ENCODE measurements at places on chromosomes 4 and X.
A peak's percentile ranks its signal among the peaks of the same experiment; 100 is the strongest.

DNA sequence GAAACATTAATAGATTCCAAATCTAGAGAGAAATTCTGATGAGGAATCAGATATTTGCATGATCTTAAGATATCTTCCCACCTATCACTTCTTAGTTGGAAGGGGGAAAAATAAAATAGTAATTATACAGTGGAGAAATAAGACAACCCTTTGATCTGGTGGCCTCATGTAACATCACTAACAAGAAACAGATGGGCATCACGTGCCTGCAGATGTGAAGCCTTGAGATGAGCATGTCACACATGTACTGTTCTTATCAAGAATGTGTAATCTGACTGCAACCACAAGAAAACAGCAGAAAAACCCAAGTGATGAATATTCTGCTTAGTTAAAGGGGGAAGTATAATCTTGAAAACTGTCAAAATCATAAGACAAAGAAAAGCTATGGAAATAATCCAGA, 31.4 kb upstream of the NKX6-1 start:
- no peak for ATAC-seq

GRCh38 chrX:155767876-155768769, 113.0 kb upstream of the VAMP7 start:
- ATAC-seq = peak; percentile 74

DNA sequence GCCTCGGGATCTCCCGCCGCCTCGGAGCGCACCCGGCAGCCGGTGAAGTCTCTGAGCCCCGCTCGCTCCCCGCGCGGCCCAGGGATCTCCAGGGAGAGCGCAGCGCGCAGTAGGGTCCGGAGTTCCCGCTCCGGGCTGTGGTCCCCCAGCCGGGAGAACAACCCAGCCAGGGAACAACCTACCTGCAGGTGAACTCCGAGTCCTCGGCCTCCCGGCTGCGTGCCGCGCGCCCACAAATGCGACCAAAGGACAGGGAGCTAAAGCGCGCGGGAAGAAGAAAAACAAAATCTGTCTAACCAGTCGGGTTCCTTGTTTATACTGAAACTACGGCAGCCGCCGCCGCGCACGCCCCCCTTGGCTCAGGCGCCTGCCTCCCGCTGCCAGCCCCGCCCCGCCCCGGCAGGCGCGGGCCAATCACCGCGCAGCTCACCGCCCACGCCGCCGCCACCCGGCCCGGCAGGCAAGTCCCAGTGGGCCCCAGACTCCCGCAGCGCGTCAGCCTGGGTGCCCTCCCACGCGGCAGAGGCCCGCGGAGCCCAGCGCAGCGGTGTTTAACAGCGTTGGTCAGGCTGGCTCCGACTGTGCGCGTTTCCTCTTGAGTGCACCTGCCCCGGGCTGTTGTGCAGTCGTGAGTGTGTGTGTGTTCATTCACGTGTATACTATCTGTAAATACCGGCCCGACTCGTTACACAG, at the start of gene RASGEF1B:
Gene RASGEF1B, minus strand, starts transcription at position 320 of the 693 bp plus-strand sequence. CDS start 12,399 bp downstream, outside the sequence.
- peak; percentile 98 for ATAC-seq

DNA sequence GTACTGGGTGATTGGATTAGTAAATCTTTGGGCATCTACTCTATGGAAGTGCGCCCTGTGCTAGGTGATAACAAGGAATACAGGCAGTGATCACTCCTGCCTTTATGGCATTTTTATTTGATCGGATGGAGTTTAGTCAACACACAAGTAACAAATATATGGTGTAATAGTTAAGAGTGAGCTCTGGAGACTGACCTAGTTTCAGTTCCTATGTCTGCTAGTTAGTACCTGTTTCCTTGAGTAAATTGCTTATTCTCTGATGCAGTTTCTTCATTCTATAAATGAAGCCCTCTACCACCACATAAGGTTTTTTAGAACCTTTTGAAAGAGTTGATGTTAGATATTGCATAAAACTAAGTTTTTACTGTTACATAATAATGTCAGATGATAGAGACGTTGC, 134.6 kb downstream of the KDM6A start:
- ATAC-seq = no peak

DNA sequence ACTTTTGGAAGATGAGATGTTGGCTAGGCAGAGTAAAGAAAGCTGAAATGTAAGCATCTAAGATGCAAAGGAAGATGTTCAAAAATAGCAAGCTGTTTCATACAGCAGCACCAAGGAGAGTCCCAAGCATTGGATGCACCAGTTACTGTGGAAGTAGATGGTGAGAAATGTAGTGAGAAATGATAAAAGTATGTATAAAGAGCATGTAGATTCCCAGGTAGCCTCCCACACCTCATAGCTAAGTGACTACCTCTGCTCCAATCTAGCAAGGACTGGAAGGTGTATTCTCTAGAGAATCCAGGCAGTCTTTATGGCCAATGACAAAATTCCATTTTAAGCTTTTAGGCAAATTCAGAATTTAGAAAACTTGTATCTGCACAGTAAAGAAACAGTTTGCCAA, 50.9 kb upstream of the C4orf54 start:
- no peak for ATAC-seq

- ATAC-seq = no peak
These were observed 7.4 kb downstream of the ADRA2C start for GRCh38 chr4:3773552-3774001.

DNA sequence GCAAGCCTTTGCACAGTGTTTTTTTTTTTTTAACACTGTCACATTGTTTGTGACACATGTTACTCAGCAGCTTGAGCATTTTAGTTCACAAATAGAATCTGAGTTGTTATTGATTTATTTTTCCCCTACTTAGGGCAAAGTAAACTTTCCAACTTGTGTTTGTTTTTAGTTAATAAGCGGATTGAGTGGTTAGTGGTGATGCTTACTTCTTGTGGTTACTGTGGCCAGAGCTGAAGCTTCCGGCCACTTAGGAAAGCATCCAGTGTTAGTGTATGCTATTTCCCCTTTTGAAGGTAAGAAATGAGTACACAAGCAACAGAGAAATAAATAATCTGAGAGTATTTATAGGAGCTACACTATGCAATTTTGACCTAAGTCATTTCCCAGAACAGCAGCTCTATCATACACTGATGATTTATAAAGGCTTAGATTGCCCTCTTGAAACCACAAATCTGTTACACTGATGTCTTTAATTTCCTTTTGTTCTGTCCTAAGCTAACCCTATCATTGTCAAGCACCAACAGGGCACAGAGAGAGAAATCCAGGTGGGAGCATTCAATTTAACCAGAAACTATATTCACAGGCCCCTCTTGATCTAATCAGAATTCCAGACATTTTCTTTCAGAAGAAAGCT, 2464.6 kb downstream of the PCDH7 start:
- no peak for ATAC-seq

DNA sequence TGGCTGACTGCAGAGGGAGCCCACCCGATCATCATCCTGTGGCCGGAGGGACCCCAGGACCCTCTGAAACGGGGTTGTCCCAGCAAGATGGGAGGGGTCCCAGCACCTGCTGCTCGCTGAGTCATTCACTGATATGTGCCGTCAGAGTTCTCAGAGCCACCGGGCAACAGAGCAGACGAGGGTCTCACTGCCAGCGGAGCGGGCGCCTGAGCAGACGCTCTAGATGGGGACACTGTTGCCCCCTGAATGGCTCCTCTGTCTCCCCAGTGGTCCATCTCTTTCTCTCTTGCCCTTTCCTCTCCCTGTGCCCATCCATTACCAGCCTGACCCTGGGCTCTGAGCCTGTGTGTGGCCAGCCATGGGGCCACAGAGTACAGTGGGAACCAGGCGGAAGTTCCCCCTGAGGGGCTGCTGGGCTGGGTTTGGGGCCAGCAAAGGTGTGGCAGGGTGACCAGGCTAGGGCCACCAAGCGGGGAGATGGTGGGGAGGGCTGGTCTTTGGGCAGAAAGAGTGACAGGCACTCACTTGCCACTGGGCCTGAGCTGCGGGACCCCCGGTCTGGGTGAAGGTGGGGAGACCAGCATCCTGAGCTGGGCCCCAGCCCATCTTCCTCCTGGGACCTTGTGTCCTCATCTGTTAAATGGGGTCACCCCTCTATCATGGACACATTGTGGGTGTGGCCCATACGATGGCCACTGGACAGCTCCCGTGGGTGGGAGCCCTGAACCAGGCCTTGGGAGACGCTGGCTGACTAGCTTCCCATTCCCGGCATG, 90.9 kb downstream of the HMX1 start:
- no peak for ATAC-seq

- no peak for ATAC-seq
These were observed 63.7 kb downstream of the ZAR1 start for GRCh38 chr4:48553720-48554119.

- no peak for ATAC-seq
These were observed 208.2 kb downstream of the TENM3 start for GRCh38 chr4:182451441-182451840.

- ATAC-seq = peak; percentile 54
These were observed 2.6 kb upstream of the MID2 start for GRCh38 chrX:107823042-107823441.

GRCh38 chrX:16308773-16309172, 141.5 kb downstream of the MAGEB17 start:
- no peak for ATAC-seq

DNA sequence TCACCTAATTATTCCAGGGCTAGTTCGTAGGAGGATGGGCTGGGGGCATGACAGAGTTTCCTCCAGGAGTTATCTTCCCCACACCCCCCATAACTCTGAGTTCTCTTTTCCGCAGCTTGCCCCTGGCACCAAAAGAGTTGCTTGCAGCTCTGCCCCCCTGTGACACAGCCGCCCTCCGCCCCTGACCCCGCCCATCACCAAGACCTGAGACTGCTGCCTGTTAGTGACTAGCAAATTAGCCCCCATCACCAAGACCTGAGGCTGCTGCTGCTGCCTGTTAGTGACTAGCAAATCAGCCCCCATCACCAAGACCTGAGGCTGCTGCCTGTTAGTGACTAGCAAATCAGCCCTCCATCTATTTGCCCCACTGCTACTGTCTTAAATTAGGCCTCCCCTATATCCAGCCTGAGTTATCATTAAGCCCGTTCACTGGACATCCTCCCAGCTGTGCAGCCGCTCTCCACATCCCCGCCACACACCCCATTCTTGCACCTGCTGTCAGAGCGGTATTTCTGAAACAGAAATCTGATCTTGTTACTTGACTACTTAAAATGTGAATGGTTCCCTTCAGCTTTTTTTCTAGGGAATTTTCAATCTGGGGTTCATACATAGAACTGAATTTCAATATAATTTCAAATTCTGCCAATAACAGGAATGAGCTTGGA, 1.5 kb upstream of the PAPSS1 start:
- no peak for ATAC-seq

DNA sequence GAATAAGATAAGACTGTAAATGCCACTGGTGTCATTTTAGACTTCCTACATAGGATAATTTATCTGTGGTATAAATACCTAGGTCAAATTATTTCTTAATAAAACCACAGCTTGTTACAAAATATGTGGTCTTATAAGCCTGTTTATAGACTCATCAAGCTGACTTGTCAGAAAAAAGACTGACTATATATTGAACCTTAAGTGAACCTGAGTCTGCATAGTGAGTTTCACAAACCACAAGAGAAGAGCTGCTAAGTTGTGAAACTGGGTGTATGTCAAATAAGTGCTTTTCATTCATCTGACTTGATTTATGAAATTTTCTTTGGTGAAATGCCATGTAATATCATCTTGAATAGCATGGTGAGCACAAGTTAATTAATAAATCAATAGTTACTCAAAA, 48.4 kb upstream of the TMPRSS11A start:
- ATAC-seq = peak; percentile 95

DNA sequence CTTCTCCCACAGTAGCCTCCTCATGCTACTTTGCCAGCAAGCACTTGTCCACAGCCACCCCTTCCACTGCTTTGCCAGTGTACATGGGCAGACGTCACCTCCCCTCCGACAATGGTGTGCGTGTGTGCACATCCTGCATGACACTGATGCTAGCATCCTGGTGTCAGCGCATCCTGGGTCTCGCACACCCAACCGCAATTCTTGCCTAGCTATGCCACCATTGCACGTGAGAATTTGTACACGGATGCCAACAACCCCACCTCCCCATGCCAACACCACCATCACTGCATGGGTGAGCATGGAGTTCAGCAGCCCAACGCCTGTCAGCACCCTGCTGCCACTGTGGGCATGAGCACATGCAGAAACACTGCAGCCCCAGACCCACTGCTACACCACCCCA, 550.0 kb downstream of the STPG2 start:
- ATAC-seq = no peak

- no peak for ATAC-seq
These were observed 16.4 kb downstream of the ANKRD50 start for GRCh38 chr4:124696182-124696581.

DNA sequence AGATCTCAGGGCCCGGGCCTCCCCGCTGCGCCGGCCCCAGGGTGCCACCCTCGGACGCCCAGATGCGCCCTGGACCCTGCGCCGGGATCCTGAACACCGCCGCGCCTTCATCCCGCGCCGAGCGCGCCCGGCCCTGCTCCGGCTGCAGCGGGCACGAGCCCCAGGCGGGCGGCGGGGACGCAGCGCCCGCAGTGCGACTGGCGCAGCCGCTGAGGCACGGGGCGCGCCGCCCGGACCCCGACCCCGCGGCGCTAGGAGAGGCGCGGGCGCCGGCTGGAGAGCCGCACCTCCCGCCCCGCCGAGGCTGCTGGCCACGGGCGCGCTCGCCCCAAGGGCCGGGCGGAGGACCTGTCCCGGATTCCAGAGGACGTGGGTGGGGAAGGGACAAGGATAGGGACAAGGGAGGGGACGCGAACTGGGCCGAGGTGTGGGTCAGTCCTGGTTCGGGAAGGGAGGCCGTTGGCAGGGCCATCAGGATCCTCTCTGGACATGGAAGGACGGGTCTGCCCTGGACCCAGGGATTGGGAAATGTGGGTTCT, 1.1 kb downstream of the ZFYVE28 start:
- ATAC-seq = no peak

DNA sequence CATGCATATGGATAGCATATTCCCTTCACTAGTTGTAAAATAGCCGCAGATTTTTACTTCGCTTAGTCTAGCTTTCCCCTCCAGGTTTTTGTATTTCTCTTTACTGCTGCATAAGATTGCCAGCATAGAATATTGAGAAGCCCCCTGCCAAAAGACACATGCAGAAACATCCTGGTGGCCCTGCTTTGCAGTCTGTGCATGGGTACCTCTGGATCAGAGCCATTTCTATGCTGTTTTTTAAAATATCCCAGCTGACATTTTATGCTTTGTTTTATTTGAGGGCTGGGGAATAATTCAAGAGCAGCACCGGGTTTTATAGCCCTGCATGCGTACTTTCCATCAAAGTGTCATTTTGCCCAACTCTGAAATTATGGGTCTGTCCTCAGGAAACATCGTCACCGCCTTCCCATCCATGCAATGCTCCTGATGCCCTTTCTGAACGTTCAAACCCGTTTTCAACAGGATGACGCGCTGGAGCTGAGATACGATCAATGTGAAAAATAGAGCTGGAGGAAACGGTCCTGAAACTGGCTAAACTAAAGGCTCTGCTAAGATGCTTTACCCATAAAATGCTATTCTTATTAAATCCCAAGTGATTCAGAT, 314.3 kb downstream of the EVC2 start:
- no peak for ATAC-seq

- no peak for ATAC-seq
These were observed 99.3 kb upstream of the ARMCX2 start for GRCh38 chrX:101759000-101759399.

DNA sequence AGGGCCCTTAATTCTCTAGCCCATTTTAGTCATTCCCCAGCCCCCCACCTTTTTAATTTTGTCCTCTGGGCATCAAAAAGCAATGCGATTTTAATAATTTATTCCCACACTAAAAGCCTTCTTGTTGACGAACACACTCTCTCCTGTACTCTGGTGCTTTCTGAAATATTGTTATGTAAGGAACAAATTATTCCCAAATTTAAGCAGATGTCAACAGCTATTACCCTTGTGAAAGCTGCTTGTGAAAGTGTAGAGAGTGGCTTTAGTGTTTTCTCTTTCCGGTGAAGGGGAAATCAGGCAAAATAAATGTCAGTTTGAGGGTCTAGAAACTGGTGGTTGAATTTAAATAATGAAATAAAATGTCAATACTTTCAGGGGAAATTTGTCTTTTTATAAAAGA, 221.2 kb upstream of the CNKSR2 start:
- ATAC-seq = no peak

GRCh38 chr4:64271601-64272081, 137.6 kb downstream of the TECRL start:
- ATAC-seq = peak; percentile 18
